SJSA1 (cell line): ENCODE measurements at places on chromosomes 7 and 10. TPM values are rescaled to one million over a fixed set of nuclear protein-coding genes. Genes with fewer than 3 reads are reported as not detected.

DNA sequence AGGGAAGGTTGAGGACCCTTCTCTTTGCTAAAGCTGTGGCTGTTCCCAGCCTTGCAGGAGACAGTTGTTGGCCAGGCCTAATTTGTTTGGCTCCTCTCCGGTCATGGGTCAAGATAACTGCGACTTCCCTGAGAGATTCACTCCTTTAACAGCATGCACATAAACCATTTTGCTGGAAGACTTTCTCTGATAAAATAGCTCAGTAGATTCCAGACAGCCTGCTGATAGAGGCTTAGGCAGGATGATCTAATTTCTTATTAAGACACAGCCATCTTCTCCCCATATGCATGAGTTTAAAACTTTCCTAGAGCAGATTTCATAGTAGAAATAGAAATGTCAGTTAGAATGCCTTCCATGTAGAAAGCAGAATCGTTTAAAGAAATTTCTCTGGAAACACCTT lies 181.9 kb downstream of the WNT2 start:
- no peak for DNase-seq
- H3K4me3 ChIP-seq, result no peak overlapping the region
- H3K27me3 ChIP-seq, result no peaks in the 10 kb centered on the region
- H3K4me1 ChIP-seq, result peaks cover 23% of the 10 kb centered on the region
- H3K36me3 ChIP-seq, result peaks cover 2% of the 10 kb centered on the region; the same call in 1 of the 2 replicates
- no peak overlapping the region for H3K27ac ChIP-seq

DNA sequence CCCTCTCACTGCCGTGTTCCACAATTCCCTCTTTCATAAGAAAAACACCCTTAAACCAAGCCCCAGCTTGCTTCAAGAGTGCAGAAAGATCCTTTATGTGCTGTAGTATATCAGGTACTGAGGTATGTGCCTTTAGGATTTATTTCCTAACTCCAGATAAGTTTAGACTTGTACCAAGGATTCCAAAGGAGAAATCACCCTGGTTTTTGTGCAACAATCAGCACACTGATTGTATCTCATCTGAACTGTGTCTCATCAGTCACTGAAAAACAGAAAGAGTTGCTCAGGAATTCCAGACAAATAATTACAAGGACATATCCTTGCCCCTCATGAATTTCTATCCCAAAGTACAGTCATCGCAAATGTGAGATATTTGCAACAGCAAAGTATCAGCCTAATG lies 77.2 kb upstream of the PTPRZ1 start:
- H3K27ac ChIP-seq, result no peak overlapping the region
- no peaks in the 10 kb centered on the region for H3K36me3 ChIP-seq
- H3K27me3 ChIP-seq, result peaks cover 17% of the 10 kb centered on the region; the same call in 1 of the 2 replicates
- no peak overlapping the region for H3K4me3 ChIP-seq

DNA sequence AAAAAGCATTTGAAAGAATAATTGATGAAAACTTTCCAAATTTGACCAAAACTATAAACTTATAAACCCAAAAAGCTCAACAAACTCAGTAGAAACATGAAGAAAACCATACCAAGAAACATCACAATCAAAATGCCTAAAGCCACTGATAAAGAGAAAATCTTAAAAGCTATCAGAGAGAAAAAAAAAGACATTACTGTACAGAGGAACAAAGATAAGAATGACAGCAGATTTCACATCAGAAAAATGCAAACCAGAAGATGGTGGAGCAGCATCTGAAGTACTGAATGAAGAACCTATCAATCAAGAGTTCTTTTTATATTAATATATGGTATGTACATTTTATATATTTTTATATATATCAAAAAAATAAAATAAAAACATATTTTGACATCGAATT lies 2.4 kb upstream of the GPAM start:
- no peaks in the 10 kb centered on the region for H3K27me3 ChIP-seq
- H3K4me1 ChIP-seq, result peaks cover 12% of the 10 kb centered on the region
- no peak overlapping the region for H3K27ac ChIP-seq
- DNase-seq, result no peak
- H3K36me3 ChIP-seq, result peaks cover 5% of the 10 kb centered on the region; the same call in 1 of the 2 replicates

DNA sequence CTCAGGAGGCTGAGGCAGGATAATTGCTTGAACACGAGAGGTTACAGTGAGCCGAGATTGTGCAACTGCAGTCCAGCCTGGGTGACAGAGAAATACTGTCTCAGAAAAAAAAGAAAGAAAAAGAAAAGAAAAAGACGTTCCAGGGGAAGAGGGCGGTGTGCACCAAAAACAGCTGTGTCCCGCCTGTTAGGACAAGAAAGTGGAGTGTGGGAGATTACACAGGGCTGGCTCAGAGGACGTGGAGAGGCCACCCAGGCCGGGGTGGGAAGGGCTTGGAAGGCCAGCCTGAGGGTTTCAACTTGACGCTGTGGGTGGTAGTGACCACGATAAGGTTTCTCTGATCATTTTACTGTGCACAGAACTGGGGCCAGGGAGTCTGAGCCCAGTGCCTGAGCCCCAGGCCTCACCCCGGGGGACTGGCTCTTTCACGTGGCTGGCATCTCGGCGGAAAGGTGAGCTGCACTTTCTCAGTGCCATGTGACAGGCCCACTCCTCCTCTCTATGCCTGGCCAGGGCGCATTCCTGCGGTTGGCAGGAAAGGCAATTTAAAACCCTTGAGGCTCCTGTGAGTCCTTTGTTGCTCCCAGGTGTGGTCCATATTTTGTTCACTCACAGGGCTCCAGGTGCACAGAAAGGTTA lies 13.9 kb downstream of the RHBDD2 start:
- H3K27me3 ChIP-seq, result no peaks in the 10 kb centered on the region
- H3K36me3 ChIP-seq, result peaks cover 15% of the 10 kb centered on the region
- DNase-seq, result peak; percentile 98
- no peak overlapping the region for H3K4me3 ChIP-seq
- peak overlapping the region; percentile 91 for H3K27ac ChIP-seq
- peaks cover 74% of the 10 kb centered on the region for H3K4me1 ChIP-seq

GRCh38 chr7:93629291-93629801 lies 54.8 kb upstream of the CALCR start:
- DNase-seq, result no peak
- no peaks in the 10 kb centered on the region for H3K27me3 ChIP-seq
- H3K36me3 ChIP-seq, result no peaks in the 10 kb centered on the region

- H3K27me3 ChIP-seq, result no peaks in the 10 kb centered on the region
- no peak for DNase-seq
- H3K36me3 ChIP-seq, result no peaks in the 10 kb centered on the region
- no peak overlapping the region for H3K27ac ChIP-seq
Observed at GRCh38 chr7:111931016-111931517, 275.1 kb downstream of the DOCK4 start.

- H3K4me1 ChIP-seq, result no peaks in the 10 kb centered on the region
- H3K36me3 ChIP-seq, result no peaks in the 10 kb centered on the region
- no peak overlapping the region for H3K4me3 ChIP-seq
Observed at GRCh38 chr10:49629431-49629881, 15.6 kb downstream of the CHAT start.

GRCh38 chr10:75050149-75050919 lies 61.1 kb upstream of the SAMD8 start:
- no peak overlapping the region for H3K4me3 ChIP-seq
- no peak for DNase-seq
- H3K36me3 ChIP-seq, result no peaks in the 10 kb centered on the region
- no peaks in the 10 kb centered on the region for H3K27me3 ChIP-seq
- no peak overlapping the region for H3K27ac ChIP-seq
- no peaks in the 10 kb centered on the region for H3K4me1 ChIP-seq

DNA sequence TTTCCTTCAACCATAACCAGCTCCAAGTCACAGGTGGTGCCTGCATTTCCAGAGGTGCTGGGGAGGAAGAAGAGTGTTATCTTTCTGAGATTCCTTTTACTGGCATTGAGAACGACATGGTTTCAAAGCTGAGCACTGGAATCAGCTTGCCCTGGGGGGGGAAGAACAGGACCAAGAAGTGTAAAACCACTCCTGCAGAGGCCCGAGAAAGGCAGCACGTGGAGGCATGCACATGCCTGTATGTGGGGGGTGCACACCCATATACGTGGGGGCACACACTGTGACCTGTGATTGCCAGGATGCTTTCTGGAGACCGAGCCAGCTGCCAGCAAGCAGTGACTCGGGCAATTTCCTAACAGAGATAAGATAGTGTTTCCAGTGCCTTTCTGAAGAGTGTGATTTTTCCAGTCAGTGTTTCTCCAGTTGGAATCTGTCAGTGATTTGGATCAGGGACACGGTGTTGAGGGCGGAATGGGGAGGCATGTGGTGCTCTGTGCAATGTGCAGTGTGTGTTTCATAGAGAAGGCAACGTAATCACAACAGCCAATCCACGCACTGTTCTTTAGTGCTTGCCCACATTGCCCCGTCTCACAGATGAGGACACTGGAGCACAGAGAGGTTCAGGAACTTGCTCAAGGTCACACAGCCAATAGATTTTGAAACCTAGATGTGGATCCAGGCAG lies 4.2 kb downstream of the LRRC27 start:
- no peak overlapping the region for H3K27ac ChIP-seq
- H3K4me1 ChIP-seq, result peaks cover 9% of the 10 kb centered on the region
- H3K27me3 ChIP-seq, result no peaks in the 10 kb centered on the region

DNA sequence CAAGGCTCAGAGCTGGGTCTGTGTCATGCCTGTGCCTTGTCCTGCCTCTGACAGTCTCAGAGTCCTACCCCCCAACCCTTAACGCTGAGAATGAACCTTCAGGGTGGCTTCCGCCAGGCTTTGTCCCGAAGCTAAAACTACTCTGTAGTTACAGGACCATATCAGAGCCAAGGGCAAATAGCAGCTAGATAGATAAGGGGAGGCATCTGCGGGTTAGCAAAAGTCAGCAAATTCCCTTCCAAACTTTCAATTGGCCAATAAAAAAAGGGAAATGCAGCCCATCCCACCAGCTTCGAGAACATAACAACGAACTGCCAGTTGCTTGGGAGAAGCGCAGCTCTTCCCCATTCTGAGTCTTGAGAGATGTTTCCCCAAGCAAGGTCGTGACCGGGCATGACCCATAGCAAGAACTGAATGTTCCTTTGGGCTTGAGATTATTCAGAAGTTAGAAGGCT lies 17.7 kb downstream of the CCL24 start:
- H3K27me3 ChIP-seq, result no peaks in the 10 kb centered on the region
- no peak for DNase-seq
- no peaks in the 10 kb centered on the region for H3K36me3 ChIP-seq
- H3K4me3 ChIP-seq, result no peak overlapping the region

GRCh38 chr10:1019362-1019761 lies 6.3 kb downstream of the IDI2 start:
- H3K36me3 ChIP-seq, result peaks cover 57% of the 10 kb centered on the region
- no peaks in the 10 kb centered on the region for H3K27me3 ChIP-seq
- no peak for DNase-seq
- H3K4me1 ChIP-seq, result no peaks in the 10 kb centered on the region
- H3K27ac ChIP-seq, result no peak overlapping the region

DNA sequence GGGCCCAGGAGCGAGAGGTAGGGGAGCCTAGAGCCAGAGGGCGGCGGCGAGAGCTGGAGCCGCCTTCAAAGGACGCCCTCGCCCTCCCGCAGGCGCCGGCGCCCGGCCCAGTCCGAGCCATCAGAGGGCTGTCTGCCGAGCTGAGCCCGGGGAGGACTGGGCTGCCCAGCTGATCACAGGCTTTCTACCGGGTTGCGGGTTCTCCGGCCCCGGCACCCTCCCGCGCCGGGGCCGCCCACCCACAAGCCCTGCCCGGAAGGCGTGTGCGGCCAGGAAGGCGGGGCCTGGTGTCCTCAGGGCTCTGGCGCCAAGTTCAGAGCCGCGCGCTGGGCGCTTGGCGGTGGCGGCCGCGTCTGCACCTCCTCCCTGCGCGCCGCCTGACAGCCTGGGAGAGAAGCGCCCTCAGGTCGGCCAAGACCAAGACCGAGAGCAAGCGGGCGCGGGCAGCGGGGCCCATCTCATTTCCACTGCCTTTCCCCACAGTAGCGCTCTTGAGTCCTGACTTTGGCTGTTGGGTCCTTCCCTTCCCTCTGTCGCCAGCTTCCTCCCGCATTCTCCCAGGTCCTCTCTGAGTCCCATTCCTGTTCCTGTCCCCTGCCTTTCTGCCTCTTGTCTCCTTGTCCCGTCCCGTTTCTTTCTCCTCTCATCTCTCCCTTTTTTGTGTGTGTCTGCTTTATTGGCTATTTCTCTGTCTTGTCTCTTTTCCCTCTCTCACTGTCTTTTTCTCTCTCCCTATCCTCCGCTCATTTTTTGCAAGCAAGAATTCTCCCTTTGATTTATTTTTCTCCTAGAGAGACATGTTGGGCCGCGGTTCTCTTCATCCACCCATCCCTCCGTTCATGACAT lies 60.6 kb upstream of the MSMB start:
- DNase-seq, result peak; percentile 73
- no peak overlapping the region for H3K27ac ChIP-seq
- no peaks in the 10 kb centered on the region for H3K27me3 ChIP-seq
- peak overlapping the region; percentile 42 for H3K4me3 ChIP-seq
- no peaks in the 10 kb centered on the region for H3K36me3 ChIP-seq

- H3K4me3 ChIP-seq, result 0 out of 2 replicates have a peak overlapping the region, but pooled peaks have one; percentile 11
- H3K27me3 ChIP-seq, result no peaks in the 10 kb centered on the region
- no peak for DNase-seq
Observed at GRCh38 chr7:80078159-80078731, 56.4 kb upstream of the GNAI1 start.

DNA sequence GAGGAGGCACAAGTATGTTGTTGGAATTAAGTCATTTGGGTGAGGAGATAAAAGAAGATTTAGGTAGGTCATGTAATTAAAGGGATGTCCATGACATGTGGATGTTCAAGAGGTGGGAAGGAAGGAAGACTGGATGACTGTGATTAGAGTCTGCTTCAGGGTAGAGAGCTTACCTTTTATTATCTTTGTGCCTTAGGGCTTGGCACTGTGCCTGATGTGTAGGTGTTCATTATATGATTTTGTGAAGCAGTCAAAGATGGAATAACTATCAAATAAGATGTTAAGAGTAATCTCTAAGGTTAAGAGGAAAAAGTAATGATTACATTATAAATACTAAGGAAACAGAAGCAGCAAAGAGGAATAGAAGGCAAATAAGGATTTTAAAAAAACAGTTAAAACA lies 97.8 kb downstream of the CDK14 start:
- H3K4me1 ChIP-seq, result no peaks in the 10 kb centered on the region
- H3K36me3 ChIP-seq, result no peaks in the 10 kb centered on the region
- no peak overlapping the region for H3K27ac ChIP-seq

DNA sequence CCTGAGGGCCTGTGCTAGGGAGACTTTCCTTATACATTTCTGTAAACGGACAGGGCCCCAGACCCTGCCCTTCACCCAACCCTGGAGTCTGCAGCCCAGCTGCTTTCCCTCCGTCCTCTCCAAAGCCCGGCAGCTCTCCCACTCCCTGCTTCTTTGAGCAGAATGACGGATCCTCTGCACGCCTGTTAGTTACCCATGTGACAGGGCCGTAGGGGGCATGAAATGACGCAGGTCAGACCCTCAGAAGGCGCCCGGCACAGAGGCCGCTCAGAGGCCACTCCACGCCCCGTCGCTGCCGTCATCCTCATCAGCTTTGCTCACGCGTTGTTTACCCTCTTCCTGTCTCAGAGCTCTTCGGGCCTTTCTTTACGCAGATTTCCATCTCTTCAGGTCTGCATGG lies 60.2 kb upstream of the MKRN1 start:
- H3K4me3 ChIP-seq, result no peak overlapping the region
- no peaks in the 10 kb centered on the region for H3K27me3 ChIP-seq
- H3K4me1 ChIP-seq, result peaks cover 22% of the 10 kb centered on the region

FGFBP3 gene
- not detected in 2 replicates for total RNA-seq

CPA2 gene
- not detected in 2 replicates for total RNA-seq

STRA8 gene
- total RNA-seq, result not detected in 2 replicates

SPDYE16 gene
- total RNA-seq, result not detected in 2 replicates

CCDC3 gene
- 12.4 and 21.3 TPM in 2 replicates for total RNA-seq

GIMAP1 gene
- not detected in 2 replicates for total RNA-seq

LRRC17 gene
- 8.3 and 10.9 TPM in 2 replicates for total RNA-seq

INMT gene
- total RNA-seq, result 0.08 and 0.19 TPM in 2 replicates

MBL2 gene
- not detected in 2 replicates for total RNA-seq

SLC13A1 gene
- total RNA-seq, result 0.09 and 0.84 TPM in 2 replicates

SFTPD gene
- 0.29 TPM in 1 of 2 replicates, not detected in the other for total RNA-seq

NPFFR1 gene
- not detected in 2 replicates for total RNA-seq
